ENCODE measurements at places on chromosomes 11 and 22. TPM values are rescaled to one million over a fixed set of nuclear protein-coding genes. Genes with fewer than 3 reads are reported as not detected.

DNA sequence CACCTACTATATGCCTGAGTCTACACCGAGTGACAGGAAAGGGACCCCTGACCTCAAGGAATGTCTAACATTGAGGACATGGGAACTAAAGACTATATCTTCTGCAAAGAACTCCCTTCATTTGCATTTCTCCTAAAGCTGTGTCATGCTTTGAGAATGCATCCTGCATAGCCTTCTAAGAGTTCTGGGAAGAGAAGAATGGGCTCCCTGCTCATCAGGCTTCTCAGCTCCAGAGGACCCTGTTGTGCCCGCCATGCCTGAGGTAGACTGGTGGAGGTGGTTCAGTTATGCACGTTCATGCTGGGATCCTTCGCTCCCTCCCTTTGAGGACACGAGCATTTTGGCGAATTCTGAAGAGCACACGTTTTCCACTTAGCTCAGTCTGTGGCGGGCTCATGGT is 63.3 kb downstream of the GRIK4 start:
- no peak for DNase-seq

GRCh38 chr22:25840167-25840566 is 98.2 kb downstream of the MYO18B start:
- no peak for DNase-seq

DNA sequence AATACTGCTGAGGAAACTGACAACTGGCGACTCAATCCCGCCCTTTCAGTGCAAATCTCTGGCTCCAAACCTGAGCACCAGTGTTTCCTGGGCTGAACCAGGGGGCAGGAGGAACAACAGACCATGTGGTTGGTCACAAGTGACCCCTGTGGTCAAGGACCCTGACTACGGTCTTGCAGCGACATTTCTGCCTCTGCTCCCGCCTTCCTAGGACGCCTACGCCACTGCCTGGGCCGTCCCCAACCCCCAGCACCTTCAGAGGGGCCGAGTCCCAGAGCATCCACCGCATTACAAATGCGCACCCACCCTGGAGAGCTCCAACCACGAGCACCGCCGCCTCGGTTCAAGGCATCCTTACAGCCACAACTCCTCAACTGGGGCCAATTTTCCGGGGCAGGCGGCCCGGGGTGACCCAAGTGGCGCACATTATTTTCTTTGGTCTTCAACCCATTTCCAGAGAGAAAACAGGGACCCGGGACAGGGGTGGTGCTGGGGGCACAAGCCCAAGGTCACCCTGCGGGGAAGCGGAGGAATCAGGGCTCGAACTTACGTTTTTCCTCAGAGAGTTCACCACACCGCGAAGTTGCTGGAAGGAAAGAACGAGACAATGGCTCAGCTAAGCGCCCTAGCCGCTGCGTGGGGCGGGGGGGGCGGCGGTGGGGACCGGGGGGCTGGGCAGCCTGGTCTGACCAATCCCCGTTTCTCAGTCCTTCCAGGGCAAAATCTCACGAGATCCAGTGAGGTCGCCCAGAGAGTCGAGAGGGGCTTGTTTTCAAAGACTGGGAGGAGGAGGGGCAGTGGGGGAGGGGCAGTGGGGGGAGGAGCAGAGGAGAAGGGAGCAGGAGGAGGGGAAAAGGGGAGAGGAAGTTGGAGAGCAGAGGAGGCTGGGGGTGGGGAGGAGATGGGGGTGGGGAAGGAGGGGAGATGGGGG is 1.8 kb downstream of the PRAME start:
- DNase-seq: no peak

CCDC87 gene
- polyA plus RNA-seq: 0.12 TPM

C11orf65 gene
- polyA plus RNA-seq: 0.64 TPM

XNDC1N gene
- 9.0 TPM for polyA plus RNA-seq

DNA sequence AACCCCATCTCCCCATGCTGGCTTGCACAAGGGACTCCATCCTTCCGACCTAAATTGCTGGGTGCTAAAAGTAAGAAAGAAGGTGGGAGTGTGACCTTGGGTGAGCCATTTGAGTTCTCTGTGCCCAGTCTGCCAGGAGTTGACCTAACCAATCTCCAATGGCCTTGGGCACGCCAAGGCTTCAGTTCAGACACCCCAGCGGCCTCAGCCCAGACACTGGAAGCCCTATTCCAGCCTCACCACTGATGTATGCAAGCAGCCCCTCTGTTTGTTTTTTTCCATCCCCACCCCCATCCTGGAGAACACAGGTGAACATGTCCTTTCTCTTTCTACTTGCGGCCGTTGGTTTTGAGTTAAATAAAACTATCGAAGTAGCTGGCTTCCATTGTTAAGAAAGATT is 31.9 kb downstream of the MYH9 start:
- no peak for DNase-seq

OR52H1 gene
- not detected for polyA plus RNA-seq

DNA sequence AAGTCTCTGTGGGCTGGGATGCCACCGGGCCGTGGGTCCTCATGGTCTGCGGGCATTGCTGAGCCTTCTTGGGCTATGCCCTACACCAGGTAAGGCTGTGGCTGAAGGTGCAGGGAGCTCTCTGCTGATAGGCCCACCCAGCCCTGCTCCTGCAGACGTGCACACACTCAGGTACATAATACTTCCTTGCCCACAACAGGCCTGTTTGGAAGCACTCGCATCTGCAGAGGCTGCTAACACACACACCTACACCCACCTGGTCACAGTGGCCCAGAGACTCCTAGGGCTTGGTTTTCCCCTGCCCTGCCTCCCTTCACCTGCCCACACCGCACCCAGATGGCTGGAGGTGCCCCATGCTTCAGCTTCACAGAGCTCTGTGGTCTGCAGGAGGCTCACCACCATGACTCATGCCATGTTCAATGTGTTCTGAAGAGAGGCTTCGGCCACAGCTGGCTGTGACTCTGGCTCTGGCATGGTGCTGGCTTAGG is 72.8 kb upstream of the KCNQ1OT1 start:
- no peak for DNase-seq

DNA sequence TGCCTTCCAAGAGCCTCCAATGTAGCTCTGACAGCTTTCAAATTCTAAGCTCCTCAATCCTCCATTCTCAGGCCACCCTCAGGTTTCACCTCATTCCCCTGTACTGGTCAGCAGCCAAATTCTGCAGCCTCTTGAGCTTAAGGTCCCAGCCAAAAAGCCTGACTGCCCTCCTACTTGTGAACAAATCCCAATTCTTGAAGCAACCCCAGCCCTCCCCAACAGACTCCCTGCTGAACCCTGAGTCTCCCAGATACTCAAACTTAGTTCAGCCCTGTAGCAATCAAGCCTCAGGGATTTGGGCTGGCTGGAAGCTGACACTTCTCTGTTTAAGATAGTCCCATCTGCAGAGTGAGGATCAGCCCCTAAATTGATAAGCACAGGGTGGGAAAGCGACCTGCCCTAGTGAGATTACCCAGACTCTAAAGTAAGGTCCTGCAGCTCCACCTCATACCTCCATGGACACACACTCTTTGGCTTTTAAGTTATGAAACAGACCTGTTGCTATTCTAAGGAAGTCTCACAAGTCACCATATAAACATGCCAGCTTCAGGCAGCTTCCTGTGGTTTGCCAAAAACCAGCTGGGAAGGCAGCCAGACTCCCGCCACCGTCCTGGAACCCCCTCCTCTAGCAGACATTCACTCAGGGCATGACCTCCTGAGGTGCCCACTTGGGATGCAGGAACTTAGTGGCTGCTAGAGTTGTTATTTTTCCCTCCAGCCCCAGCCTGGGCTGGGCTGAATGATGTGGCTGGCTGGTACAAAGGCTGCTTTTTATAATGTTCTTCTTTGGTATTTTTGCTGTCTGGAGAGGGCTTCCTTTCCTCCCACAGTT is 82.5 kb upstream of the PICALM start:
- no peak for DNase-seq

TRMT2A gene
- 41.3 TPM for polyA plus RNA-seq

- DNase-seq: no peak
Observed at GRCh38 chr11:45152740-45153595, 6.5 kb downstream of the PRDM11 start.

GRCh38 chr11:35594680-35595079 is 23.6 kb upstream of the FJX1 start:
- no peak for DNase-seq

GRCh38 chr11:116955548-116955947 is 118.1 kb upstream of the APOA1 start:
- DNase-seq: no peak

GDPD4 gene
- not detected for polyA plus RNA-seq

OR51E1 gene
- not detected for polyA plus RNA-seq

DNA sequence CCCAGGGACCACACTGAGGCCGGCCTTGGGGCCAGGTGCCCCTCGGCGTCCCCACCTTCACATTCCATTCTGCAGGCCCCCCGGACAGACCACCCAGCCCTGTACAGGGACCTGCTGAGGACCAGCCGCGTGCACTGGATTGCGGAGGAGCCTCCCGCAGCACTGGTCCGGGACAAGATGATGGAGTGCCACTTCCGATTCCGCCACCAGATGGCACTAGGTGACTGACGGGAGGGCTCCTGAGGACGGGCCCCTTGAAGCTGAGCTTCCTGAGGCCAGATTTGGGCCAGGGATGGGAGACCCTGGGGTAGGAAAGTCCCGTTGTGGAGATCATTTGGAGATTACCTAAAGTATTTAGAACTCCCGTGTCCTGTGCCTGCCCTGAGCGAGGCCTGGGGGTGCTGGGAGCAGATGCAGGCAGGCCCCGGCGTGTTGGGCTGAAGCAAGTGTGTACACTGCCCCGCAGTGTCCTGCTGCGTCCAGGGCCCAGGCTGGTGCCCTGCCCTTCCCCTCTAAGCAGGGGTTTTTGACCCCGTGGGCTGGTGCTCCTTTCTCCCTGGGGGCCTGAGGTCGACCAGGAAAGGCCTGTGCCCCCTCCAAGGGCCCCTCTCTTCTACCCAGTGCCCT is 20.0 kb downstream of the TRMU start:
- DNase-seq: peak; percentile 89

GRCh38 chr11:10891151-10891720 is 33.4 kb upstream of the ZBED5 start:
- no peak for DNase-seq

GRCh38 chr11:3920148-3920852 is 64.8 kb downstream of the STIM1 start:
- DNase-seq: no peak

Data from GM23338 (cell line).